CD4-positive, alpha-beta memory T cell (primary cell): ENCODE measurements at places on chromosomes 4 and X. TPM values are rescaled to one million over a fixed set of nuclear protein-coding genes. Genes with fewer than 3 reads are reported as not detected.

P2RY8 gene
- total RNA-seq = 195 TPM

USP26 gene
- not detected for total RNA-seq

CPZ gene
- total RNA-seq = not detected

ZNF518B gene
- 48.2 TPM for total RNA-seq

TCEANC gene
- 14.6 TPM for total RNA-seq

PRPS2 gene
- total RNA-seq = 31.5 TPM

CLCN5 gene
- 1.8 TPM for total RNA-seq

PAGE5 gene
- total RNA-seq = 0.69 TPM

KLHL34 gene
- total RNA-seq = 2.5 TPM

ASB12 gene
- total RNA-seq = not detected

TSPAN5 gene
- total RNA-seq = 17.4 TPM

CHRDL1 gene
- total RNA-seq = not detected

SSX4 gene
- not detected for total RNA-seq

IL9R gene
- 17.0 TPM for total RNA-seq

RTL9 gene
- not detected for total RNA-seq

SYP gene
- 0.73 TPM for total RNA-seq

TEC gene
- total RNA-seq = 4.2 TPM

GUCY1B1 gene
- not detected for total RNA-seq

EDA2R gene
- total RNA-seq = 1.2 TPM

HELT gene
- not detected for total RNA-seq

RPS6KA6 gene
- 0.55 TPM for total RNA-seq

NUP62CL gene
- total RNA-seq = 2.3 TPM

SUPT20HL1 gene
- not detected for total RNA-seq

CTSO gene
- total RNA-seq = 12.9 TPM

USP17L19 gene
- total RNA-seq = not detected

MAOA gene
- 0.09 TPM for total RNA-seq

MAGEA2B gene
- total RNA-seq = not detected

TMSB15C gene
- total RNA-seq = 3.6 TPM

CTAG1B gene
- total RNA-seq = not detected

AMOT gene
- total RNA-seq = 4.3 TPM

SLC16A2 gene
- total RNA-seq = 0.35 TPM

AKAP14 gene
- not detected for total RNA-seq

ADH6 gene
- total RNA-seq = not detected

NBDY gene
- 34.3 TPM for total RNA-seq

CLDN22 gene
- not detected for total RNA-seq

BGN gene
- total RNA-seq = not detected

MAMLD1 gene
- 1.1 TPM for total RNA-seq

GATA1 gene
- total RNA-seq = not detected

MAN2B2 gene
- total RNA-seq = 53.2 TPM

ARMCX1 gene
- 0.44 TPM for total RNA-seq

BCOR gene
- 48.7 TPM for total RNA-seq

RIPPLY1 gene
- not detected for total RNA-seq

FAM9B gene
- total RNA-seq = not detected
